ENCODE measurements at places on chromosomes 16 and 17.

- no peak for DNase-seq
Observed at GRCh38 chr16:74667255-74667700, 601 bp upstream of the RFWD3 start.

DNA sequence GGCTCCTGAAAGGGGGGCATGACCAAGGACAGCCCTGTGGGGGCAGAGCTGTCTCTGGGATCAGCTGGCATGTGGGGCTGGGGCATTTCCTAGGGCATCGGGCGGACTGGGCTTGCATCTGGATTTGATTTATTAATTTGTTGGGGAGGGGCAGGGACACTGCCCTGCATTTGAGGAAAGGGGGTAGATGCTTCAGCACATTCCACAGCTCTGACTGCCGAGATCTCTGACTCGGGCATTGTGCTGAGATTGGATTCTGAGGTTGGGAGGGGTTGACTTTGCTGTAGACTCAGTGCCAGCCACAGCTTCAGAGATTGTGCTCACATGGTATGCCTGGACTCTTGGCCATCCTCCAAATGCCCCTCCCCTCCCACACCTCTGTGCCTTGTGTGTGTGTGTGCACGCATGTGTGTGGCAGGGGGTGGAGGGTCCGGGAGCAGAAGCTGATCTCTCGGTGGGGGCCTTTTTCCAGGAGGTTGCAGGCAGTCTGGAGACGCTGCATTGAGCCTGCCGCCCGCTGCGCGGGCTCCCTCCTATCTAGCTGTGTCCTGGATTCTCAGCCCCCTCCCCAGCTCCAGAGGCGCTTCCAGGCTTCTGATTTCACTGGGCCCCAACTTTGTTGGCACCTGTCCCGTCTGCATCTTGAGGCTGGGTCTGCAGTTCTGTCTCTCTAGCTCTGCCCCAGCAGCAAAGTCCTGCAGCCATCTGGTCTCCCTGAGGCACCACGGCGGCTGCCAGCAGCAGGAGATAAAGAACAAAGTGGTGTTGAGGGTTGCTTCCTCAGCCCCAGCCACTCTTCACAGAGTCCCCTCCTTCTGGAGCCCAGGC, 14.9 kb downstream of the IGFBP4 start:
- no peak for DNase-seq

GRCh38 chr17:82492643-82493225, 26.8 kb upstream of the FOXK2 start:
- no peak for DNase-seq

- no peak for DNase-seq
Observed at GRCh38 chr17:2400474-2400866, 390 bp downstream of the MNT start.

DNA sequence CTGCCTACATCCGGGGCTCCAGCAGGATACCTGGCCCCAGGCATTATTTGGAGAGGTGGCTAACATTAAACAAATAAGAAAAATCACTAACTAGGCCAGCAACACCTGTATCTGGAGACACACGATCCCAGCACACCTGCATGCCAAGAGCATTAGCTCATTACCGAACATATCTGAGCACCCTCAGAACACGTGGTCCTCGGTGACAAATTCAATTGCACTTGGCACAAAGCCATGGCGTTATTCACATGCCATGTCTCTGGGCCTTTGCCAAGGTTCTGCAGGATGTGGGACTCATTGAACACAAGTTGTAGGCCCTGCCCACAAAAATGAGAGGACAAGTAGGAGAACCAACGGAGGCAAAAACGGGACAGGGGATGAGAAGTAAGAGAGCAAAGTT, 552.3 kb downstream of the TOX3 start:
- DNase-seq: no peak

DNA sequence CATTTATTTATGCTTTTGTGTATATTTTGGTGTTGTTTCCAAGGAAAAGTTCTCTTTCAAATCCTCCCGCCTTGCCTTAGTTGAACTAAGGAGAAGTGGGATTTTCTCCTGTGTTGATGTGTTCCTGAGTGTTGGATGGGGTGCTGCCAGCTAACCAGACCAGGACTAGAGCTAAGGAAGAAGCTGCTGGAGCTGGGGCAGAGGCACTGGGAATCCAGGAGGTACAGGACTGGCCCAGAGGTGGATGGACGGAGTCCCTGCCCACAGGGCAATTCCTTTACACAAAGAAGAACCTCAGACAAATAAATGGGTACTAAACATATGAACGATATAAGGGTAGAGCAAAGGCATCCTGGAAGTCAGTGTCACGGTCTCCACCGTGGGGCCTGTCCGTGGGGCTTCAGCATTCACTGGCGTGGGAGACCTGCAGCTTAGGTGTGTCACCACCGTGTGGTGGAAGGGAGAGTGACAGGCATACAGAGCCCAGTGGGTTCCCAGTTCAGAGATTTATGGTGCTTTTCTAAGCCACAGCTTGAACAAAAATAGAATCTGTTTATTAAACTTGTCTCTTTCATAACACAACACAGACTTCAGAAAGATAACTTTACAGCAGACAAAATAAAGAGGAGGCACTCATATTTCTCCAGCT, 270.7 kb downstream of the NTN1 start:
- no peak for DNase-seq

GRCh38 chr17:50113624-50114320, 16.2 kb downstream of the SAMD14 start:
- no peak for DNase-seq

All from type B pancreatic cell (in vitro differentiated cells).